NAMALWA (cell line): ENCODE measurements at places on chromosomes 2 and 18.

GRCh38 chr2:38665854-38666555, at the start of gene GALM:
TSS of gene GALM (plus strand) at chr2:38666114. CDS start at chr2:38666162, 48 bp downstream.
- DNase-seq, result peak; percentile 24

- no peak for DNase-seq
These were observed 1394.8 kb upstream of the ZEB2 start for GRCh38 chr2:145914716-145915115.

GRCh38 chr2:109148991-109149645, 20.1 kb downstream of the SH3RF3 start:
- DNase-seq, result no peak

GRCh38 chr2:233408366-233409285, 54.3 kb downstream of the DGKD start:
- peak; percentile 21 for DNase-seq

GRCh38 chr18:52979892-52980291, 639.9 kb downstream of the DCC start:
- no peak for DNase-seq

- DNase-seq, result peak; percentile 25
These were observed 1.0 kb downstream of the MARS2 start for GRCh38 chr2:197705912-197706838.

DNA sequence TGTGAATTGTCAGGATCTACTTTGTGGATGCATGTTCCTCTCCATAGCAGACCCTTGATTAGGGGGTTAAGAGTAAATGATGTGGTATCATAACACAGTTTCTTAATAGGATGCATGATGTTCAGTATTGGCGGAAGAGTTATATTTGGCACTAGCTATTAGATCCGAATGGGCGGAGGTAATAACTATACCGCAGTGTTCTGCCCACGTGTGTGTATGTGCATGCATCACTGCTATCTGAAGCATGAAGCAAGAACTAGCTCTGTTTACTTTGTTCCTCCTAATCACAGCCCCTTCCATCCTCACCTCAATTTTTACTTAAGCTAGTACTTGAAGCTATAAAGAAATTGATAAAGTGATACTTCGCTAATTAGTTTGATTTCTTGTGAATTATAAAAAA, 159.6 kb upstream of the NOSTRIN start:
- DNase-seq, result no peak

- no peak for DNase-seq
These were observed 101.4 kb downstream of the COLEC12 start for GRCh38 chr18:398935-399630.

GRCh38 chr2:77602771-77603170, 80.6 kb upstream of the LRRTM4 start:
- no peak for DNase-seq

DNA sequence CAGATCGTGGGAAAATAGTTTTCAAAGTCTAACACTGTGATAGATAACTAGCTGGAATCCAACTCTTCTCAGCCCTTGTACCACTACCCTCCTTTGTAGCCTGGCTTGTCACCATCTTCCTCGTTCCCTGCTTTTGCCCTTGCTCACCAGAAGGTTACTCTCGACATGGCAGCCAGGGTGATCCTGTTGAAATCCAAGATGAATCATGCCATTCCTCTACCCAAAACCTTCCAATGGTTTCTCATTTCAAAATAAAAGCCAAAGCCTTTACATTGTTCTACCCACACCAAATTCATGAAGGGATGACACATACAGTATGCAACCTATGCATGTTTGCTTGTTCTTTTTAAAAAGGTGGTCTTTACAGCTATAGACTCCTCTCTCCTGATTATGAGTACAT, 45.7 kb downstream of the STAT4 start:
- no peak for DNase-seq

DNA sequence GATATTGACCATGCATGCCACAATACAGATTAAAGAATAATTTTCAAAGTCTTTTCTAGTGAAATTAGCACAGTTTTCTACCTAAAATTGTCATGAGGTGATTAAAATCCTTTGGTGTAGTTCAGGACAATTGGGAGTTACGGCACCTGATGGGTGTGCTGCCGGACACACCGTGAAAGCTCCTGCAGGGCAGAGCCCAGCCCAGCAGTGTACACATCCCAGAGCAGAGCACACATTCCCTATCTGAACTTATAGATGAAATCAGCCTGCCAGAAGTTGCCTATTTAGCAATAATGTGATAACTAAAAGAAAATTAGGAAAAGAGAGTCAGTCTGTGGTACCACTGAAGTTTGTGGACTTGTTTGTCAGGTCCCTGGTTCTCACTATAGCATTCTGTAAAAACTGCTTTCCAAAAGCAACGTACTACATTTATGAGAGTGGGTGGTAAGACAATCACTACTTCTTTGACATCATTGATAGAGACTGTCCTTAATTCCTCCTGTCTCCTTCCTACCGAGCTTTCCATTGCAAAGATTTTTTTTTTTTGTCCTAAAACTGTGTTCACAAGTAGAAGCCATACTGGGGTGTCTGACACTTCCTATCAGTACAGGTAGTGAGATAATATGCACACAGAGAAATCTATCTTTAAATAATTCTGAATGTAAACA, 3.4 kb downstream of the CYTIP start:
- peak; percentile 38 for DNase-seq

DNA sequence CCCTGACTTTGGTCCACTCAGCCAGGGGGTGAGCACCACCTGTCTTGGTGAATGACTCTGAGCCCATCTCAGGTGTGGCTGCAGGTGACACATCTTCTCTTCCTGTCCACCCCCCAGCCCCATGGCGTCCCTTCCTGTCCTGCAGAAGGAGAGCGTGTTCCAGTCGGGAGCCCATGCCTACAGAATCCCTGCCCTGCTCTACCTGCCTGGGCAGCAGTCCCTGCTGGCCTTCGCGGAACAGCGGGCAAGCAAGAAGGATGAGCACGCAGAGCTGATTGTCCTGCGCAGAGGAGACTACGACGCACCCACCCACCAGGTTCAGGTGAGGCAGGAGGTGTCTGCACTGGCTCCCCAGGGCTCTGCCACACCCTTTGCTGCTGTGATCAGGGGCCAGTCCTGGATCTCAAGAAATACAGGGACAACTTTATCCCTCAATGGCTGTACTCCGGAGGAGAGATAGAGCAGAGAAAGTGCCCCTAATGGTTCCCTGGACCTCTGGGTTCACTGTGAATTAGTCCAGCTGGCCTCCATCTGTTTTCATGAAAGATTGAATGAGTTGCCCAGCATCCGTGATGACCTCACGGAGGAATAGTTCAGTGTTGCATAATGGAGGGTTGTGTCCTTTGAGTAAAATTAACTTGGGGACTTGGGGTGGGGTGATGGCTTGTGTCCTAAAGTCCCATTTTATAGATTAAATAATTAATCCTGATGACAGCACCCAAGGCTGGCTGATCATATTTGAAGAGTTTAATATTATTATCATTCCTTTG, at the start of gene NEU2:
TSS of gene NEU2 (plus strand) at position 122 of the 770 bp plus-strand sequence. CDS start at position 122, 0 bp downstream.
- DNase-seq, result no peak

GRCh38 chr2:168029071-168029470, 218.3 kb downstream of the STK39 start:
- DNase-seq, result no peak

DNA sequence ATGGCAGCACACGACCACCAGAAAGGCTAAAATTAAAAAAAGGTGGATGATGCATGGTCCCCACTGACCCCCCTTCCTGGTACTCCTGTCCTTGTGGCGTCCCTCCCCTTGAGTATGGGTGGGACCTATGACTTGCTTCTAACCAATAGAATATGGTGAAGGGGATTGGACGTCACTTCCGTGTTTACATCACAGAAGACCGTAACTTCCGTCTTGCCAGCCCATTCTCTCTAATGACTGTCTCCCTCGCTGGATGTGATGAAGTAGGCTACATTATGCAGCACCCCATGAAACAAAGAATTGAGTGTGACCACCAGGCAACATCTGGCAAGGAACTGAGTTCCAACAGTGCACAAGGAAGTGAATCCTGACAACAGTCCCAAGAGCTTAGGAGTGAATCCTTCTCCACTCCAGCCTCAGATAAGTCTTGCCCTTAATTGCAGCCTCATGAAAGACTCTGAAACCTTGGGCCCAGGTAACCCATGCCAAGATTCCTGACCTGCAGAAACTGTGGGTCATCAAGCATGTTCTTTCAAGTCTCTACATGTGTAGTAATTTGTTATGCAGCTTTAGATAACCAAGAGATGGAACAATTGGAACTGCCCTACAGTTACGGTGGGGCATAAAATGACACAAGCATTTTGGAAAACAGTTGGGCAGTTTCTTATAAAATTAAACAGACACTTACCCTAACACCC, 80.1 kb upstream of the NPAS2 start:
- peak; percentile 84 for DNase-seq

DNA sequence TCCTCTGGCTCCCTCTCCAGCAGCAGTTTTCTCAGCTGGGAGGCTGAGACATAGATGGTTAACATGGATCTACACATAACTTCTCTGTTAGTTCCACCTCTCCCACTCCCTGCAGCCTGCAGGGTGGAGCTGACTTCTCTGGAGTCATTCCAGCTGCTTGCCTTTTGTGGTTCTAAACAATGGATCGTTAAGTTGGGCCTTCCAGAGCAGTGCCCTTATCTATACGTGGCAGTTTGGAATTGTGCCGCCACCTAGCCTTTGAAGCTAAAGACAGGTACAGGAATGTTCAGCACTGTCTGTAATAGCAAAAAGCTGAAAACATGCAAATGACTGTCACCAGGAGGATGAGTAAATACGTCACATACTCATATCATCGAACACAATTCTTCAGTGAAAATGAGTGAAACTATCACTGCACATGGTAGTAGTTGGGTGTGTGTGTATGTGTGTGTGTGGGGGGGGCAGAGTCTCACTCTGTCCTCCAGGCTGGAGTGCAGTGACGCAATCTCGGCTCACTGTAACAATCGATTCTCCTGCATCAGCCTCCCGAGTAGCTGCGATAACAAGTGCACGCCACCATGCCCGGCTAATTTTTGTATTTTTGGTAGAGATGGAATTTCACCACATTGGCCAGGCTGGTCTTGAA, 50.3 kb downstream of the SH2D6 start:
- no peak for DNase-seq

DNA sequence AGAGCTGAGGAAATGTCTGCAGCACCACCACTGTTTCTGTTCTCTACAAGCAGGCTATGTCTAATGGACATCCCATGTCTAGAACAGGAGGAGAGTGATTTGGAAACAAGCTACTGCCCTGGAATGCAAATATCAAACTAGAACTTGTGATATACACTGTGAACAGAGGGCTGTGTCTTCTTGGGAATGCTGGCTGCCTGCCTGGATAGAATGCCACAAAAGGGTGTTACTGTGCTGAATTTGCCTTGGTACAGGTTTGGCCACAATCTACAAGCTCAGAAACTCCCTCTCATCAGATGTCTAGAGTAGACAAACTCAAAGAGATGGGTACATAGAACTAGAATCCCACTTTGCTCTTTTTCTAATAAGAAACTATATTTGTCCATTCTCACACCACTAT, 170.5 kb downstream of the NYAP2 start:
- DNase-seq, result no peak

- no peak for DNase-seq
These were observed 289.7 kb downstream of the DYSF start for GRCh38 chr2:71742953-71743601.
